Left colon (tissue), 2 donors: ENCODE measurements at places on chromosomes 6 and 20. TPM values are rescaled to one million over a fixed set of nuclear protein-coding genes. Genes with fewer than 3 reads are reported as not detected.

- no peak for DNase-seq
These were observed 128.7 kb downstream of the LY86 start for GRCh38 chr6:6716998-6717763.

CCM2L gene
- total RNA-seq, result 2.0 TPM

DNA sequence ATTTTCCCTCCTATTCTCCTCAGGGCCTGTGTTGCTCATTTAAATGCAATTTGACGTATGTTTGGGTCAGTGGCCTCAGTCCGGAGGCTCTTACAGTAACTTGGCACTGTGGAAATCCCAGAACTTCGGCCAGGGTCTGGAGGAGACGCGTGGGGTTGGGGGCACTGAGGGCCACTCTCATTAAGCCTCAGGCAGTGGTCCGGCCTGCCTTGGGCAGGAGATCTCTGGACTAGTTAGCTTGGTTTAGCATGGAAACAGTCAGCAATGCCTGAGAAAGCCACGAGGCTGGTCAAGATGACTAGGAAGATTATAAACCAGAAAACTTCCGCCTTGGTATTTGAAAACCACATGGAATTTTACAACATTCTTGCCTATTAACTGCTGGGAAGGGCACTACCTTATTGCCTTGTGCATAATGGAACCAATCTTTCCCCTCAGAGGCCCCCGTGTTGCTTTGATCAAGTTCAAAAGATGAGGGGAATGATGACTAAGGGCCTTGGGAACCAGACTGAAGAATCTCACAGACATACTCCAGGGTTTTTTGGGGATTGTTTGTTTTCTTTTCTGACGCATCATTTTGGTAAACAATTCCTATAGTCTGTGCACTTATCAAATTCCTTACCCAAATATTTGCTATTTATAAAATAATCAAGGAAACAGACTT is 206.0 kb upstream of the PREP start:
- no peak for DNase-seq

DNA sequence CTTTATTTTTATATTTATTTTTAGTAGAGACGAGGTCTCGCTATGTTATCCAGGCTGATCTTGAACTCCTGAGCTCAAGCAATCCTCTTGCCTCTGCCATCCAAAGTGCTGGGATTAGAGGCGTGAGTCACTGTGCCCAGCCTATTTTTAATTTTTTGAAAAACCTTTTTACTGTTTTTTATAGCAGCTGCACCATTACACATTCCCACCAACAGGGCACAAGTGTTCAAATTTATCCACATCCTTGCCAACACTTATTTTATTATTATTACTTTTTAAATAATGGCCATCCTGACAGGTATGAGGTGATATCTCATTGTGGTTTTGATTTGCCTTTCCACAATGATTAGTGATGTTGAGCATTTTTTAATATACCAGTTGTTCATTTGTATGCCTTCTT is 42.5 kb downstream of the PACSIN1 start:
- DNase-seq, result no peak

DNA sequence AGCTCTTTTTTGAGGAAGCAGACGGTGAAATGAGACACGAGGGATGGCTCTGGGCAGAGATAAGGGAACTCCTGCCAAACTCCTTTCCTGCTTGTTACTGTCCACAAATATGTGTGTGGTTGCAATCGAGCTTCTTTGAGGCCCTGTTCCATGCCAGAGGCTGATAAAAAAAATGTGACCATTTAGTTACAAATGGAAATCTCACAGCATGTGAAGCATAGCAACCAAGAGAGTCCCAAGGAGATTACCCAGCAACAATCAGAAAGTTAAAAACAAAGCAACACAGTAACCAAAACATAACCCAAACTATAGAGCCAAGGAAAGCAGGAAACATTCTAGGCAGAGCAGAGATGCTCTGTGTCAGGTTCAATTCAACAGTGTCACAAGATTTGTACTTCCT is 35.4 kb upstream of the HMGN3 start:
- DNase-seq, result no peak

GRCh38 chr6:134603561-134603960 is 285.6 kb upstream of the SGK1 start:
- no peak for DNase-seq

MLN gene
- not detected for total RNA-seq

DNA sequence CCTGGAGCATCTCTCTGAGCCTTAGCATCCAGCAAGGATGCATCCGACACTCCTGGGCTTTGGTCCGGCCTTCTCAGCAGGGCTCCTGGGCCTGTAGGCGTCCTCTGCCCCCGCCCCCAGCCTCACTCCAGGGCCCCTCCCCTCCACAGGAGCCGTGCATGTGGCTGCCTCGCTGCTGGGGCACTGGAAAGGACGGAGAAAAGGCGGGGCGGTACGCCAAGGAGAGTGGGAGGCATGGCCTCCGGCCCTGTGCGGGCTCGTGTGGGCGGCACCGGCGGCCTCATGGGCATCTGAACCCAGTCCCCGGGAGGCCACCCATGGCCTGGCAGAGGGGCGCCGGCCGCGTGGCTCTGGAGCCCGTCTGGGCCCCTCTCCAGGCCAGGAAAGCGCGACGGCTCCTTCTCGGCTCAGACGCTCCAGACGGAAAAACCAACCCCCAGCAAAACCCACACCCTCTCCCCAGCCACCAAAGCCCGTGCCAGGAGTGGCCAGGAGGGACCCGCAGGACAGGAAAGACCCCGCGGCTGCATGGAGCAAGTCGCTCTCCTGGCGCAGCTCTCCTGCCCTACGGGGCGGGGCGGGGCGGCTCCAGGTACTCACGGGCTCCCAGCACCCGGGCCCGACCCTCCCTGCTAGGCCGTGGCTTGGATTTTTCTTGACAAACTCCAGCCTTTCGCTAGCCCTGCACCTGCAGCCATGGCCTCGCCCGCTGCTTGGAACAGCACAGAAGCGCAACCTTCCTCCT is 419.9 kb downstream of the QKI start:
- DNase-seq, result no peak

DNA sequence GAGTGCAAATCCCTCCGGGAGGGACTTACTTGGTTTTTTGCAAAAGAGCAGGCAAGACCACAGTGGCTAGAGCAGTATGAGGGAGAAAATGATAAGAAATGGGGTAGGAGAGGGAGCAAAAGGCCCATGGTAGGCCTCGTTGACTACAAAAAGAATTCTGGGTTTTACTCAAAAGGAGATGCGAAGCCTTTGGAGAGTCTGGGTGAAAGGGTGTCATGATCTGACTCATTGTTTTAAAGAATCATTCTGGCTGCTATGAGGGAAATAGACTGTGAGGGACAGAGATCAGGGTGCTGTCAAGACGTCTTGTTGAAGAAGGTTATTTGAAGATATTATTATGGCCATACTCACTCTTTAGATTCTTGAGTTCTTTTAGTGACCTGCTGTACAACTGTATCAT is 13.0 kb downstream of the TBC1D32 start:
- DNase-seq, result no peak

TREML2 gene
- 0.17 TPM for total RNA-seq

ADGRB3 gene
- total RNA-seq, result 1.2 TPM

SYS1 gene
- total RNA-seq, result 32.4 TPM

FILIP1 gene
- total RNA-seq, result 0.98 TPM

HEY2 gene
- total RNA-seq, result 0.76 TPM

GRCh38 chr6:143545976-143546547 is 34.5 kb upstream of the FUCA2 start:
- DNase-seq, result no peak

GRCh38 chr6:158361961-158362669 is 49.9 kb downstream of the TULP4 start:
- DNase-seq, result no peak
